ENCODE measurements at places on chromosomes 3 and 15. TPM values are rescaled to one million over a fixed set of nuclear protein-coding genes. Genes with fewer than 3 reads are reported as not detected.

TRH gene
- not detected for total RNA-seq

STRIT1 gene
- total RNA-seq: not detected

PEX11A gene
- total RNA-seq: 15.0 TPM

FANCD2OS gene
- total RNA-seq: not detected

DNA sequence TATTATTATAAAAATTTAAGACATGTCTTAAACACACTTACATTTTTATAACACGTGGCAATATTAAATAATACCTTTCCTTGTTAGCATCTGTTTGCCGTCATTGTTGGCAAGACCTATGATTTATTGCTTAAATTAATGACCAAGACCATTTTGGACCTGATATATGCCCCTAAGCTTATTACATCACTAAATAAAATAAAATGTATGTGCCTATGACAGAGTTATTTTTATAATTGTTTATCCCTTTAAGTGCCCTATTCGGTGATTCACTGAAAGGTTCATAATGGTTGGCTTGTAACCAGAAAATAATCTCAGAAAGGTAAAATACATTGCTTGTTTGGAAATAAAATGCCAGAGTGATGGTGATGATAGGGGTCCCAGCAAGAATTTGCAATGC lies 17.5 kb downstream of the CDIN1 start:
- DNase-seq: no peak

DNA sequence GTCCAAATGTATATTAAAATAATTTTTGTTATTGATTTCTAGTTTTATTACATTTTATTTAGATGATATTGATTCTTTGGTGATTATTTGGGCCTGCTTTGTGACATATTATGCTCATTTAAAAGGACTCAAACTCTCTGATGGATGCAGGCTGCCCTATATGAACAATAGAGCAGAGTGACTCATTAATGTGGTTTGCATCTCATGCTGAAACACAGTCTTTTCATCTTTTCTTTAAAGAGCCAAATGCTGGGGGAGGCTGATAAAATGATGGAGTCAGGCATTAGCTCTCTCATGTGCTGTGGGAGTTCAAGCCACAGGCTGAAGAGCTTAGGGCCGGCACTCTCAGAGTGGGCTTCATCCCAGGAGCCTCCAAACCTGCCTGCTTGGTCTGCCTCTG lies 7.2 kb downstream of the PLA1A start:
- peak; percentile 33 for DNase-seq

Measured in SJSA1 (cell line).